ENCODE measurements at places on chromosomes 3 and 15. TPM values are rescaled to one million over a fixed set of nuclear protein-coding genes. Genes with fewer than 3 reads are reported as not detected.

The SCAANT1 gene
- not detected for total RNA-seq

The CD200R1 gene
- 0.06 TPM for total RNA-seq

The KLHL40 gene
- total RNA-seq: not detected

The CGNL1 gene
- 2.0 TPM for total RNA-seq

The RNF168 gene
- total RNA-seq: 5.6 TPM

The CRABP1 gene
- 1.0 TPM for total RNA-seq

All from A549 treated with DMSO at 1 μM for 4 hours (cell line).